ENCODE measurements at places on chromosomes 7 and 10.

- no peak for DNase-seq
Measured at GRCh38 chr10:63628526-63629362, 107.5 kb downstream of the REEP3 start.

DNA sequence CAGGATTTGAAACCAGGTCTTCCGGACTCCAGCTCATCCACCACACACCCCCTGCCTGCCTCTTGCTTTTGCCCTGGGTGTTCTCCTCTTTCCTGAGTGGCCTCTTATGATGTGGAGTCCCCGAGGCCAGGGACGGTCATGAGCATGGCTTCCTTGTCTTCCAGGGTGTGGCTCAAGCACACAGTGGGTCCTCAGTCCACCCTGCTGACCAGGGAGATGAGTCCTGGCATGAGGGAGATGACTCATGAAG, 32.8 kb downstream of the DNAJB12 start:
- no peak for DNase-seq

DNA sequence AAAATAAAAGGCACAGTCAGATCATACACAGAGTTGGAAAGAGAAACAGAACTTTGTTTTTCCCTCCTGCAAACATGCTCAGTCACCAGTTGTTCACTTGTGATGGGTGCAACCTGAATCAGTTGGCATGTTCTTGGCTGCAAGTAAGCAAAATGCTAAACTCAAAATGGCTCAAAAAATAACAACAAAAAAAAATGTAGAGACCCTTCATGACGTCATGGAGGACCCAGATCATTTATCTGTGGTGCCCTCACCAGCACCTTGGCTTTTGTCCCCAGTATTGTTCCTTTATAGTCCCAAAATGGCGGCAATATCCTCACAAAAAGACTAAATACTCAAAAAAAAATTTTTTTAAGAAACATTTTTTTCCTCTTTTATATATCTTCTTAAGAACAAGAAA, 112.4 kb downstream of the CABCOCO1 start:
- DNase-seq, result no peak

GRCh38 chr7:44347546-44348114, 22.2 kb upstream of the CAMK2B start:
- DNase-seq, result no peak

DNA sequence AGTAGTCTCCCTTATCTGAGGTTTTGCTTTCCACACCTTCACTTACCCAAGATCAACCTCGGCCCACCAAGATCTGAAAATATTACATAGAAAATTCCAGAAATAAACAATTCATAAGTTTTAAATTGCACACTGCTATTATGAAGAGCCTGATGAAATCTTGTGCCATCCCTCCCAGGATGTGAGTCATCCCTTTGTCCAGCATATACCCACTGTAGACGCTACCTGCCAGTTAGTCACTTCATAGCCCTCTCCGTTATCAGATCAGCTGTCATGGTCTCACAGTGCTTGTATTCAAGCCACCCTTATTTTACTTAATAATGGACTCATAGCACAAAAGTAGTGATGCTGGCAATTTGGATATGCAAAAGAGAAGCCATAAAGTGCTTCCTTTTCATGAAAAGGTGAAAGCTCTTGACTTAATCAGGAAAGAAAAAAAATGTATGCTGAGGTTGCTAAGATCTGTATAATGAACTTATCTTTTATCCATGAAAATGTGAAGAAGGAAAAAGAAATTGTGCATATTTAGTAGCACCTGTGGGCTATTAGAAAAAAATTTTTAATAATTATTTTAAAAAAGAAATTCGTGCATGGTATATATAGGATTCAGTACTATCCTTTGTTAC, 9.8 kb upstream of the MRPS16 start:
- DNase-seq, result no peak

DNA sequence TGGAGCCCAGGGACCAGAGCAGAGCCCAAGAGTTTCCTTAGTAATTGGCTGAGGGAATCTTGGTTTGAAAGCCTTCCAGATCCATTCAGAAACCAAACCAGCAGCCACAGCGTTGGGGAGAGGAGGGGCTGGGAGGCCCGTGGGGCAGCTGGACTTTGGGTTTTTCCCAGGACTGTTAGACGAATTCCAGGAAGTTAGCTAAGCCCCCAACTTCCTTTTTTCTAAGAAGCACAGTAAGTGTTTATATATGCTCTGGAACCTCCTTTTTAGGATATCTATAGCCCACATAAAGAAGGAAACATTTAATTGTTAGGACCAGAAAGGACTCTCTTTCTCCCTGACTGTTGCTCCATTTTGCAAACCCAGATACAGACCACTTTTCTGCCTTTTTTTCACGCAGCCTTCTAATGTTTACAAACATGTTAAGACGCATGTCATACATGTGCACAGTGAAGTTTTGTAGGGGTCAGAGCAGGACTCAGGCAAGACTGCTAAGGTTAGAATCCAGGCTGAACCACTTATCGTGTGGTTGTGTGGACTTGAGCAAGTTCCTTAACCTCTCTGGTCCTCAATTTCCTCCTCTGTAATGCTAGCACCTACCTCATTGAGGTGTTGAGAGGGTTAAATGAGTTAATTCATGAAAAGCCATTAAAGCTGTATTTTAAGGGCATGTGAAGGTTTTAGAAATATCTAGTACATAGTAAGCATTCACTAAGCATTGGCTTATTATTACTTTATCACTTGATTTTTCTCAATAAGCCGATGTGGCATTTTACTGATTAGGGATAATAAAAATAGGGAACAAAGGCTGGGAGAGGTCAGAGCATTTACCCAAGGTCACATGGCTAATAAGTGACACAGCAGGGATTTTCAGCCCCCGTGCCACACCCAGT, 42.4 kb downstream of the TBATA start:
- no peak for DNase-seq

DNA sequence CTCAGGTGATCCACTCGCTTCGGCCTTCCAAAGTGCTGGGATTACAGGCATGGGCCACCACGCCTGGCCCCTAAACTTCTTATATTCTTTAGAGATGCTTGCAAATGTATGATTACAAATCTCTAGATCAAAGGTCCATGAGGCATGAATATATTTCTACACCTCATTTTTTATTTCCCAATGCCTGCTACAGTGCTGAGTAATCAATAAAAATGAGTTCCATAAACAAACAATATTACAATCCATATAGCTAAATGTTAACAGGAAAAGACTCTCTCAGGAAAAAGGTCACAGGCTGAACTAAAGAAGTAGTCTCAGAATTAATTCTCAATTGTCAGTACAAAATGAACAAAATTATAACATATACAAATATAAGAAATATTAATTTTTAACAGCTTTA, 90.8 kb downstream of the LMBR1 start:
- DNase-seq, result no peak

DNA sequence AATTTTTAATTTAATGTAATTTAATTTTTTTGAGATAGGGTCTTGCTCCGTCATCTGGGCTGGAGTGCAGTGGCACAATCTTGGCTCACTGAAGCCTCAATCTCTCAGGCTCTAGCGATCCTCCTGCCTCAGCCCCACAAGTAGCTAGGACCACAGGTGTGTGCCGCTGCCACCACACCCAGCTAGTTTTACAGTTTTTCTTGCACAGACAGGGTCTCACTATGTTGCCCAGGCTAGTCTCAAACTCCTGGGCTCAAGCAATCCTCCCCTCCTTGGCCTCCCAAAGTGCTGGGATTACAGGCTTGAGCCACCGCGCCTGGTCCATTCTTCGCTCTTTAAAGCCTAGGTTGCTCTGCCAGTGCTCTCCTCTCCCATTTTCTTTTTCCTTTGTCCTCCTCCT, 12.9 kb downstream of the CALML3 start:
- no peak for DNase-seq

GRCh38 chr10:71821909-71822763, 28.9 kb downstream of the PSAP start:
- no peak for DNase-seq

DNA sequence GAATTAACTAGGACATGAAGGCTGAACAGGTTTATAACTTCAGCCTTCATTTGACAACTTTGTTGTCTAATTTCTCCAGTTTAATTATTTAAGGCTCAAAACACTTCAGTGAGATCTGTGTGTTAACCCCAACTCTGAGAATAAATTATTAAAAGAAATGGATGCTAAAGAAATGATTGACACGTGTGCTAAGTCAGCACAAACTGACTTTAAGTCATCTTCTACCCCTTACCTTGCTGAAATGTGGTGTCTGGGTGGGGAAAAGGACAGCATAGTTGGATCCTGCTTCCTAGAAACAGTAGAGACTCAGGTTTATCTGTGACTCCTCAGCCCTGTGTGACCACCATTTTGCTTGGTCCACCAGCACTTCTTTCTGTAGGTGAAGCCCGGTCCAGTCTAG, 324.8 kb upstream of the NPSR1 start:
- DNase-seq, result no peak

Data from activated CD8-positive, alpha-beta memory T cell treated with anti-CD3 and anti-CD28 coated beads, Interleukin-2, amount 50 U/mL, for 4 hours (primary cell).